ENCODE measurements at places on chromosomes 11 and 22.

DNA sequence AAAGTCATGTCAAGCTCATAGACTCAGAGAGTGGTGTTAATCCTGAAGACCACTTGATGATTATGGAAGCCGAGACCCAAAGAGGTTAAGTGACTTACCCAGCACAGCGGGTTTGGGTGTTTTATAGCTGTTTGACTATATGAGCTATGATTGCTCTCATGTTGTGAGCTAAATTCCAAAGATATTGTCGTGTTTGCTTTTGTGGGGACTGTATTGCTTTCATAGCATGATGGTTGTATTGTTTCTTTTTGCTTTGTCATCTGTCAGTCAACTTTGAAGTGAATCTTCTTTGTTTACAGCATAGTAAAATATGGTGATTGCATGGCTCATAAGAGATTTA, 23.7 kb downstream of the NF2 start:
- no peak for DNase-seq

DNA sequence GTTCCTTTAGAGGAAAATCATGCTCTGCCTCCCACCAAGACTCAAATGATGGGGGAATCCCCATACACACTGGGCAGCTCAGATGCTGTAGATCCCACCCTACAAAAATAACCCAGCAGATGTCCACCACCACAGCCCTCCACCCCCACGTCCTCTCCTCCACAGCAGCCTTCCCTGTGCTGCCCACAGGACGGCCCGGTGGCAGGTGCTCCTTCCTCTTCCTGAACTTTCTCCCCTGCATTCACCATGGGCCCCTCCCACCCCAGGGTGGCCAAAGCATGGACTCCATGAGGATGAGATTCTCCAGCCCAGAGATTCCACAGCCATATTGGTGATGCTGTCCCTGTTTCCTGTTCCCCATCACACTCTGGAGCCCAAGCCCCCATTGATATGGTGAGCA, 368.3 kb downstream of the CADM1 start:
- DNase-seq = no peak

DNA sequence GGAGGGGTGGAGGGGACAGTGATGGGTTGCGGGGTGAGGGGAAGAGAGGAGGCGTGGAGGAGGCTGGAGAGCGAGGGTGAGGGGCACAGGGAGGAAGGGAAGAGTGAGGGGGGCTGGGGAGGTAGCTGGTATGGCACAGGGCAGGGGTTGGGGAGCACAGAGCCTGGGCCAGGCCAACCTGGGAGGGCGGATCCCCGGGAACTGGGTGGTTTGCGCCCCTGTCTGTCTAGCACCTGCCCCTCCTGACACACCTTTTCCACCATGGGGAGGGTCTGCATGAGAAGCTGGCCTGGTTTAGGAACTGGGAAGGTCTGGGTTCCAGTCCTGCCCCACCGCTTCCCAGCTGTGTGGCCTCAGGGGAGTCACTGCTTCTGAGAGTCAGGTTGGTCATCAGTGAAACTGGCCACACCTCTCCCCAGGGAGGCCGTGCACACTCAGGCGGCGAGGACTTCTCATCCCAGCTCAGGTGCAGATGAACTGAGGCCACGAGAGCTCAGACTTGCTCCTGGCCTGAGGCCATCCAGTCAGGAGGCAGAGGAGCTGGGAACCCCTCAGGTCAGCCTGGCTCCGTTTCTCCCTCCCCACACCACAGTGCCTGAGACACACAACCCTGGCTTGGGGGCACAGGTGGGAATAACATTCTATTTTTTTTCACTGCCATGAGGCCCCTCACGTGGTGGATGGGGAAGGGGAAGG, 95.6 kb downstream of the PHF21B start:
- DNase-seq = no peak

DNA sequence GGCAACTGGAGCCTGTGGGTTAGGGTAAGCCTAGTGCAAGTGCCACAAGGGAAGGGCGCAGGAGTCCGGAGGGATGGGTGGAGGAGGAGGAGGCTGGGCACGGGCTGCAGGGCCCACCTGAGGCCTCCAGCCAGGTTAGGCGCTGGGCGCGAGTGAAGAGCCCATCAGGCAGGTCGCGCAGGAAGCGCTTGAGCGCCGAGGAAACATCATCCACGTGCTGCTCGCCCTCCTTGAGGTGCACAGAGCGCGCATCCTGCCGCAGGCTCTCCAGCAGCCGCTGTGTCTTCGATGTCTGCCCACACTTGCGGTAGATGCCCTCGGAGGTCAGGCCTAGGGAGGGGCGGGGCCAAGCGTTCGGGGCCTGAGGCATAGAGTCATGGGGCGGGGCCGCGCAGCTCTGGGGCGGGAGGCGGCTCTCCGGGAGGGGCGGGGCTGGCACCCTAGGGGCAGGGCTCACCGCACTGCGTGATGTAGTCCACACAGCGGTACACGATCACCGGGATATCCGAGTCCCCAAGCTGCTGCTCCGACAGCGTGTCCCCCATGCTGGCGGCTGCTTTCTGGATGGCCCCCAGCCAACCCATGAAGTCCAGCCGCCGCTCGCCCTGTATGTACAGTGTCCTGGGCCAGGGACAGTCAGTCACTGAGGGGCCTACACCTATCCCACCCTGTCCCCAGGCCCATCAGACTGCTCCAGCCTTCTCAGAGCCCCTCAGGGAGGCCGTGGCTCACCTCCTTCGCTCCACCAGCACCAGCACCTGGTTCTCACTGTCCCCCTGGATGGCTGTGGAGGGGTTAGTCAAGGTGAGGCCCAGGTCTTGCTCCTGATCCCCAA, 22.9 kb upstream of the PDE2A start:
- DNase-seq = no peak

GRCh38 chr11:3880724-3881123, 25.3 kb downstream of the STIM1 start:
- peak; percentile 67 for DNase-seq

DNA sequence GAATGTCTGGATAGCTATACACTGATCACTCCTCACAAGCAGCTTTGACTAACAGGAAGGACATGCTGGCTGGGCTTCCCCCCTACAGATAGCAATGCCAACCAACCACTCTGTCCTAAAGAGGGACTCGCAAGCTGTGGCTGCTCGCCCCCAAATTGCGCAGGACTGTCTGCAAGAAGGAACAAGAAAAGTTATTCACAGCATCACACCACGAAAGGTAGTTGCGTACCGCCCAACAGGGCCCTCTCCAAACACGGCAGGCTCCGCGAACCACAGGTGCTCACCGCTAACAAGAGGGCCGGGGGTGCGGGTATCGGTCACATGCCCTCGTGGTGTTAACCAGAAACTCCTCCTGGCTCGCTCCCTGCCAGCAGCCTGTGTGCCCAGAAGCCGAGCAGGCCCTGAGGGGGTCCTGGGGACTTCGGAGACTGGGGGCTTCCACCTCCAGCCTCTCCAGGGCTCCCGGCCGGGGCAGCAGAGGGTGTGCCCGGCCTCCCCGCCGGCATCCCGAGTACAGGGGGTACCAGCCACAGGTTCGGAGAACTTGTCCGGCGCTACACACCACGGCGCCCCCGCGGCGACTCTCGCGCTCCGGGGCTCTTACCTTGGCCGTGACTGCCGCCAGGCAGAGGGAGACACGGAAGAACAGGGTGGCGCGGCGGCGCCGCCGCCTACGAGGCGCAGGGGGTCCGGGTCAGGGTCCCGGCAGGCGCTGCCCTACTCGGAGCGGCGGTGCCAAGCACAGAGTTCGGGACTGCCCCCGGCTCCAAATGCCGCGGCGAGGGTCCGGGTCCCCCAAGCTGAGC, 682 bp downstream of the LARGE1 start:
- no peak for DNase-seq

DNA sequence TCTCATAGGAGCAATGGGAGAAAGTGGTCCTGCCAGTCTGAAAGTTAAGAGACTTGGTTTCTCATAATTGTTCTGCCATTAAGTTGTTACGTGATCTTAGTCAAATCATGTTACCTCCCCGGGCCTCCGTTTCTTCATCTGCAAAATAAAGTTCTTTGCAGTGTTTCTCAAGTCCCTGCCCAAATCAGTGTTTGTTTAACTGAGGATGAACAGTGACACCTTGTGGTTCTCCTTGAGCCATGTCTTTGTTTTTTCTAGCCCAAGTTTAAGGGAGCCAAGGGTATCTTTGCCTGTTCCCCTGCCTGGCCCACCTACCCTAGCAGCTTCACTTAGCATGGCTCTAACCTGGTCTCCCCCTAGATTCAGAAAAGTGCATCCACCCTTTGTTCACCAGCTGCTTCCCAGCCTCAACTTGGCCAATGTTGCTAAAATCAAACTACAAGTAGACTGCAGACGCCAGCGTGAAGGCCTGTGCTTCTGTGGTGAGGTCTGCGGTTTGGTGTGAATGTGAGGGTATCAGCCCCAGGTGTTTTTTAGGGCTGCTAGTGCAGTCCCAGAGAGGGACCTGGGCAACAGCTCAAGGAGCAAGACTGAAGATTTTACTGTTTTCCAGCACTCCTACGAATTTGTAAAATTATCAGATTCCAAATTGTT, 35.5 kb downstream of the FZD4 start:
- DNase-seq = peak; percentile 88

GRCh38 chr22:45524157-45524556, 21.5 kb downstream of the FBLN1 start:
- DNase-seq = no peak

GRCh38 chr11:30852091-30852490, 265.9 kb upstream of the MPPED2 start:
- no peak for DNase-seq

- no peak for DNase-seq
These were observed 482.8 kb downstream of the TBC1D22A start for GRCh38 chr22:47245286-47245685.

DNA sequence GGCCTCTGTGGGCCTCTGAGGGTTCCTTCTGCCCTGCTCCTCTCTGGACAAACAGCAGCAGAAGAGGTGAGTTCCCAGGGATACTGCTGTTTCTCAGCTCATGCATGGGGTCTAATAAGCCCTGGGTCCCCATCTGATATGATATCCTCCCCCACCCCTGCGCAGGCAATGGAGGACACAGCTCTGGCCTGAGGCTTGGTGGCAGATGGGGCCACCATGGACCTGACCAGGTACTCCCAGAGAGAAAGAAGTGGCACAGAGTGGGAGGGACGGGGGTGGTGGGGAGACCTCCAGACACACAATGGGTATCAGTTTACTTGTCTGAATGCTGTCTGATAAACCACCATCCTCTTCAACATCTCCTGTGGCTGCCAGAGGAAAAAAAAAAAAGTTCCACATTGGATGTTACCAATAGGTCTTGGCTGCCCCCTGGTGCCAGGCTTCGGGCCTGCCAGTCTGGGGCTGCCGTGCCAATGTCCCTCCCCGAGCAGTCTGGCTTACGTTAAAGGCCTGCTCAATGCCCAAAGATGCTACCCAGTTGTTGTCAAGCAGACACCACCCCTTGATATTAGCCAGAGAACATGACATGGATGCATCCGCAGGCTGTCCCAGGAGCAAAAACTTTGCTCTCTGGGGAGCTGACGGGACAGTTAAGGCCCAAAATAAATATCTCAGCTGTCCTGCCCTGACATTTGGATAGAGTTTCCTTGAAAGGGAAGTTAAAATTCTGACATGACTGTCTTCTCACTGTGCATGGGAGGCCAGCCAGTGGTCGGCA, 27.9 kb upstream of the ABCC8 start:
- peak; percentile 60 for DNase-seq

DNA sequence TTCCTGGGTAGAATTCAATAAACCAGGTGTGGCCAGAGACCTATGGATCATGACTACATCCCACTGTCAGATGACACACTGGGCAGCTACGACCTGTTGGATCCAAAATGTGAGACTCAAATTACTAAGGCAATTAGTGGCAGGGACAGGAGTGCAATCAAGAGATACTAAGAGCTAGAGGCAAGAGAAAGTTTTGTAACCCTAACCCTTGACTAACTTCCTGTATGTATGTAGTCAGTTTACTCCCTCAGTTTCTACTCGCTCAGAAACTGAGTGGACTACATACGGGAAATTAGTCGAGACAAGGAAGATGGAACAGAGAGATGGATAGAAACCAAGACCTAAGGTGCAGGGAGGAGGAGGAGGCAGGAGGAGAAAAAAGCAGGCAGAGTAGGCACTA, 2.7 kb downstream of the CYB5R2 start:
- DNase-seq = no peak

- peak; percentile 37 for DNase-seq
These were observed 62.9 kb downstream of the FAM83F start for GRCh38 chr22:40057652-40058051.

DNA sequence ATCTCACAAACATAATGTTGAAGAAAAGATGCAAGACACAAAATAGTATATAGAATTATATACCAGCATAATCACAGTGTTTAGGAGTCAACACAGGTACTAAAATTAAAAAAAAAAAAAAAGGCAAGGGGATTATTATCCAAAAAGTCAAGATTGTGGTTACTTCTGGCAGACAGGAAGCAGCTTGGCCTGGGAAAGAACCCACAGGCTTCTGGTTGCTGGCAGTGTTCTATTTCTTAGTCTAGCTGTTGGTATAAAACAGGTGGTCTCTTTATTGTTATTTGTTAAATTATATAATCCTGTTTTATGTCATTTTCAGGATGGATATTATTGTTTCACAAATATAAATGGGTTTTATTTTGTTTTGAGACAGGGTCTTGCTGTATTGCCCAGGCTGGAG, 54.0 kb downstream of the C11orf58 start:
- peak; percentile 52 for DNase-seq

DNA sequence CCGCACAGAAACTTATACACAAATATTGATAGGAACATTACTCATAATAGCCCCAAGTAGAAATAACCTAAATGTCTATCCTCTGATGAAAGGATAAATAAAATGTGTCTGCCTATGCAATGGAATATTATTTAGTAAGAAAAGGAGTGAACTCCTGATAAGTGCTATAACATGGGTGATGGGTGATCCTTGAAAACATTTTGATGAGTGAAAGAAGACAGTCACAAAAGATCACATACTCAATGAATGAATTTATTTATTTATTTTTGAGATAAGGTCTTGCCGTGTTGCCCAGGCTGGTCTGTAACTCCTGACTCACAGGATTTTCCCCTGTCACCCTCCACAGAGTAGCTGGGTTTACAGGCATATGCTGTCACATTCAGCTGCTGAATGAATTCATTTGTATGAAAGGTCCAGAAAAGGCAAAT, 17.3 kb downstream of the RNF121 start:
- DNase-seq = peak; percentile 76

- peak; percentile 60 for DNase-seq
These were observed 117.4 kb downstream of the KIAA1671 start for GRCh38 chr22:25069758-25070481.

DNA sequence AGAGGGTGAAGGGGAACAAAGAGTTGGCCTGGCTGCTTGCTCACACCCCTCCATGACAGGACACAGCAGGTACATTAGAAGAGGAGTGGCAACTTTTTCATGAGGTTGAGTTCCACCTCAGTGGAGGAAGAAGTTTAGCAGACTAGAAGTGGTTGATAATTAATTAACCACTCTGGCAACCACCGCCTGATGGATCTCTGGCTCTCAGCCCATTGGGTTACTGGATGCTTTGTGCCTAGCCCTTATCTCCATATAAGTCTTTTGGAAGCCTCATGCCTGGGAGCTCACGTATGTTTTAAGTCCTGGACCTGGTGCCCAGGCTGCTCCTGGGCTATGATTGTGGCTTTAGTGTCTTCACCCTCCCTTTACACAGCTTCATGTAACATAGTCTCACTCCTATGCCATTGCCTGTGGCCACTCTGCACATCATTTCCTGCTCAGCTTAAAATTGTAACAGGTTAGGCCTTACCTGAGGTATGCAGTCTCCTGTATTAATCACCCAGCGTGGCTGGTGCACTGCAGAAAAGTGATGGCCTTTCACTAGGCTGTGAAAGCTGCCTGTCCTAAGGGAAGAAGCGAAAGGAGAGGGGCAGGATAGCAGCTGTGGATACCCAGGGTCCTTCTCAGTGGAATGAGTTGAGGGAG, 72.7 kb upstream of the CRTAM start:
- no peak for DNase-seq

- DNase-seq = no peak
These were observed 71.6 kb downstream of the MYEOV start for GRCh38 chr11:69365558-69365957.

GRCh38 chr11:129705933-129706332, 109.7 kb upstream of the TMEM45B start:
- DNase-seq = no peak

Data from endothelial cell of umbilical vein (primary cell).